ENCODE measurements at places on chromosomes 13 and 19. TPM values are rescaled to one million over a fixed set of nuclear protein-coding genes. Genes with fewer than 3 reads are reported as not detected.

DNA sequence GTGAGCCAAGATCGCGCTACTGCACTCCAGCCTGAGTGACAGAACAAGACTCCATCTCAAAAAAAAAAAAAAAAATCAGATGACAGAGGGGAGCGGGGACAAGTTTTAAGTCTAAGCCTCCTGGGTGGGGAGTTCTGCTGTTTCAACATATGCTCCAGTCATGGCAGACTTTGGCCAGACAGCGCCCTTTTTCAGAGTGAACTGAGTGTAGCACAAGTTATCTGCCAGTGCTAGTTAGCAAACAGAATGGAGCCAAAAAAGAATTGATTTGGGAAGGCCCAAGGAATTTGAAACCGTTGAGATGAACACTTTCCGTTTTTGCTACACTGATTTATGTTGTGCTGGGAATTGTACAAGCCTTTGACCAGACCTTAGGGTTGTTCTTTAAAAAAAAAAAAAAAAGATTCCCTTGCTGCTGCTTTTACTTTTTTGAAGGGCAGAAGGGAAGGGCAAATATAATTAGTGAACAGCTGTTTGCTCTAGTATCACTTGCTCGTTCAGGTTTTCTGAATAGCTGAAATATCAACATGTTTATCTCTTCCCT, 5.7 kb downstream of the ACTN4 start:
- DNase-seq = peak; percentile 37

DNA sequence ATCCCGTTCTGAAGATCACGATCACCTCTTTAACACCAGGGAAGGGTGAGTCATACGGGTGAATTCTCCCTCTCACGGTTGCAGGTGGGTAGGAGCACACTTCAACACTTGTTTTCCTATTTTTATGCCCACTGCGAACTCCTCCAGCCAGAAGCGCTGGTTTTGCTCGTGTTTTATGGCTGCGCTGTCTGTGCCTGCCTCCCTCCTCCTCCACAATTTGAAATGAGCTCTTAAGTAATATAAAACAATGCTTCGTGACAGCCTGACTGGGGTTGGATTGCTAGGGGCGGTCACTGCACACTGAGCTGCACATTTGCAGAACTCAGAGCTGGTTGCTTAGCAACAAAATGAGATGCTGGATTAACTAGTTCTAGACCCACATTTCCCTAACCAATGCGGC, 12.9 kb downstream of the CCDC70 start:
- no peak for DNase-seq

Gene LENG9
- 2.1 TPM for total RNA-seq

Gene GIPC3
- not detected for total RNA-seq

Gene LILRB2
- not detected for total RNA-seq
